Right ventricle myocardium inferior (tissue), 1 donor: ENCODE measurements at places on chromosomes 11 and 22. TPM values are rescaled to one million over a fixed set of nuclear protein-coding genes. Genes with fewer than 3 reads are reported as not detected.
A peak's percentile ranks its signal among the peaks of the same experiment; 100 is the strongest.

- DNase-seq: no peak
These were observed 10.8 kb downstream of the DUSP8 start for GRCh38 chr11:1561266-1561665.

The KRTAP5-11 gene
- not detected for total RNA-seq

GRCh38 chr11:10778217-10778970 is 27.3 kb downstream of the CTR9 start:
- no peak for DNase-seq

The GRAMD1B gene
- total RNA-seq: 17.6 TPM

DNA sequence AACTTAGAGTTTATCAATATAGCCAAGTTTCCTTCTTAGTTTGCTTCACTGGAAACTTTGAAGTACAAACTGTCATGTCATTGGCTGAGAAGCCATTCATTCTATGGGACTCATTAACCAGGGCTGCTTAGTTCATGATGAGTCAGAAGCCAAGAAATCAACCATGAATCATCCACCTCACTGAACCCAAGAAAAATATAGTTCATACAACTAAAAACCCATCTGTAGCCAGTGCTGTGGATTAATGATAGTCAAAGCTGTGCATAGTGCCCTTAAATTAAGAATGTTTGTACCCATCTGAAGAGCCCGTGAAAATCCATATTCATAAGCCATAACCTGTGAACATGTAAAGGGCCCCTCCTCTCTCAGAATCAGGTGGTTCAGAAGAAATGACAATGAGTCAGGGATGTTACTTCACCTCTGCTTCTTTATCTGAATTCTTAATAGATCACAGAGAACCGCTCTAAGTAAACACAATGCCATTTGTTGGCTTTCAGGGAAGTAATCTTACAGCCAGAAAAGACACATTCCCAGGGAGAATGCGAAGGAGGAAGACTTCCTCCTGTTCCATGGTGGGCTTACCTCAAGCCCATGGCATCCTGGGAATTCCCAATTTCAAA is 25.4 kb downstream of the MMP20 start:
- DNase-seq: no peak

DNA sequence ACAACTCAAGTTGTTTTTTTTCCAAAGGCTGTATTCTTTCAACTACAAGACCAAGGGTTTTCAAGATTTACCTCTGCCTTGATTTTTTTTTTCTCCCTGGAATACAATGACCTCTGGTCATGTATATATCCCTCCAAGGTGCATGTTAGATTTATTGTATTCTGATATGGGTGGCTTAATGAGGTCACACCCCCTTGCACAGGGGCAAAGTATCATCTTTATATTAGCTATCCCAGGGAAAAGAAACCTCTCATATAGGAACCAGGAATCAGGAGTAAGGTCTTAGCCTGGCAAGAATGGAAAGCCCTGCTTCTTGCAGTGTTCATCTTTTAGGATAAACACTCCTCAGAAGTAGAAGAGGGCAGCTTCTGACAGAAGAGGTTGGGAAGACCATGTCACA is 516.9 kb upstream of the TENM4 start:
- no peak for DNase-seq

GRCh38 chr22:49853981-49854831 is 562 bp downstream of the ZBED4 start:
- no peak for DNase-seq

DNA sequence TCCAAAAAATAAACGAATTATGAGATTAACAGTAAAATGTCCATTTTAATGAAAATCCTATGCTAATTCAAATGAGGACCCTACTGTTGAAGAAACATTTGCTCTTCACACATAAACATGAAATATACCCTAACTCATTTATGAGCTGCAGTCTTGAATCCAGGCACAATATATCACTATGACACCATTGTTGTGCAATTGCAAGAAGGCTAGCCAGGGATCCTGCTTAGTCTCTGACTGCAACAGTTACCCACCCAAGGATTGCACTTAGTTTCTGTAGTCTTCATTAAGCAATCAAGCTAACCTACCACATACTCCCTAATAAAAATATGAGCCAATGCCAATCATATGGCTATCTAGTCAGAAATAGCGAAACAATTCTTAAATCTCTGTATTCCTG is 981.0 kb upstream of the FAT3 start:
- no peak for DNase-seq

The CLTCL1 gene
- total RNA-seq: 8.3 TPM

- DNase-seq: no peak
These were observed 32.4 kb downstream of the OTOG start for GRCh38 chr11:17579451-17579850.

The FAM181B gene
- 0.08 TPM for total RNA-seq

The ATG16L2 gene
- 16.5 TPM for total RNA-seq

GRCh38 chr11:118886681-118887111 is 3.0 kb downstream of the CXCR5 start:
- DNase-seq: no peak

DNA sequence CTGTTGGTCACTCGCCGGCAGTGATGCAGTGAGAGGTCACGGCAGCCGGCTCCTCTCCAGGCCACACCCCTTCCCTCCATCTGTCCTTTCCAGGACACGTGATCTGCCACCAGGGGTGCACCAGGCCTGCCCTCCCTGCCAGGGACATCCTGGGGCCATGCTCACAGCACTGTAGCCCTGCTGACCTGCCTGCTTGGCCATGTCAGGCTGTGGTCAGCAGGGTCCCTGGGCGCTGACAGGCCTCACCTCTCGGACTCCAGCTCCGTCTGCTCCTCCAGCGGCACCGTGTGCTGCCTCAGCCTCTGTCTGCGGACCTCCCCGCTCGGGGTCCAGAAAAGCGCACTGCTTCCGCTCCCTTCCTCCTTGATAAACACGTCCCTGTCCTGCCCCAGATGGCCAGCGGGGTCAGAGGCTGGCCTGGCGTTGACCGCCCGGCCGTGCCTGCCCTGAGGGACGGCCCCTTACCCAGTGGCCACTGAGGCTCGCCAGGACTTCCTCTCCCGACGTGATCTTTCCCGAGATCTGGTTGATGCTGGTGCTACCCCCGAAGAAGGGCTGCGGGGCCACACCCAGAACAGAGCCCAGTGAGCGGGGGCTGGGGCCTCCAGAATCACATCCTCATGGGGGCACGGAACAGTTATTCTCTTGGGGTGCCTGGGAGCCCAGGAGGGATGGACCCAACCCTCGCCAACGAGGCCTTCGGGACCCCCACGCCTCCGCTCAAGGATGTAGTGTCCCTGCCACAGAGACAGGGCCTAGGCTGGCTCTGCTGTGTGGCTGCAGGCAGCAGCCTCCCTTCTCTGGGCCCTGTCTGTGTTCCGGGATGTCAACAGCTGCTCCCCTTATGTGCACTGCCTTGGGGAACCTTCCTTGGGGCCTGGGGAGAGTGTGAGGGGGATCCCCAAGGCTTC is 36.3 kb upstream of the CARS1 start:
- DNase-seq: no peak

DNA sequence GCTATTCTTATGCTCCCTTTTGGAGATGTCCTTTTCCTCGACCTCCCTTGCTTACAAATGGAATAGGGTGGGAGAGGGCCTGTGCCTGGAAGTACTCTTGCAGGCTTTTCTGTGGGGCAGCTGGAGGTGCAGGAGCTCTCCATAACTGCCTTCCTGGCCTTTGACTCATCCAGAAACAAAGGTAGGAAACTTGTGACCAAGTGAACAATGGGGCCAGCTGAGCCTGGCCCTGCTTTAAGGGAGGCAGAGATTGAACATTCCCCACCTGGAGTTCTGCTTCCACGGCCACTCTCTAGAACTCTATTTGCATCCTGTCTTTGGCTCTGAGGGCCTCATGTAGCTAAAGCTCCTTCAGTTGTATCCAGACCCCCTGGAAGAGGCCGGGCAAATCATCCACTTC is 5.1 kb upstream of the LYVE1 start:
- DNase-seq: no peak

The PHF21B gene
- not detected for total RNA-seq

DNA sequence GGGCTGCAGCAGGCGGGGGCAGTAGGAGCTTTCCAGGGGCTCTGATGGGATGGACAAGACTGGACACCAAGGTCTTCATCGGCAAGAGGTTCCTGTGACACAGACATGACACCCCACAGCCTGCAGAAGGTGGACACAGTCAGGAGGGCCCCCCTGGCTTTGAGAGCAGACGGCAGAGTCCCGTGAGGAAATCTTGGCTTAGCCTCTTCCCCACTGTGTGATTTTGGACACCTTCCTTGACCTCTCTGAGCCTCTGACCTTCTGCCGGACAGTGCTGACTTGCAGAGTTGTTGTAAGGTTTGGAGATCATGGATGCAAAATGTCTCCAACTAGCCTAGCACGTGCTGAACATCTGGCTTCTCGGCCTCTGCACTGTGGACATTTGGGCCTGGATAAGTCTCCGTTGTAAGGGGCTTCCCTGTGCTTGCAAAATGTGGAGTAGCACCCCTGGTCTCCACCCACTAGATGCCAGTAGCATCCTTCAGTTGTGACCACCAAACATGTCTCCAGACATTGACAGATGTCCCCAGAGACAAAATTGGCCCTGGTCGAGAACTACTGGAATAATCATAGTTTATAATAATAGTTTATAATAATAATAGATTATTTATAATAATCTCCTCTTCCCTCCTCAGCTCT is 54.6 kb downstream of the MCM5 start:
- DNase-seq: no peak

The LDLRAD3 gene
- 1.7 TPM for total RNA-seq

GRCh38 chr22:37626556-37627075 is 12.9 kb upstream of the SH3BP1 start:
- DNase-seq: peak; percentile 14

- DNase-seq: no peak
These were observed 25.3 kb upstream of the PATE1 start for GRCh38 chr11:125720781-125721180.

The CBLIF gene
- total RNA-seq: not detected

The MS4A1 gene
- not detected for total RNA-seq

The C22orf31 gene
- total RNA-seq: not detected

DNA sequence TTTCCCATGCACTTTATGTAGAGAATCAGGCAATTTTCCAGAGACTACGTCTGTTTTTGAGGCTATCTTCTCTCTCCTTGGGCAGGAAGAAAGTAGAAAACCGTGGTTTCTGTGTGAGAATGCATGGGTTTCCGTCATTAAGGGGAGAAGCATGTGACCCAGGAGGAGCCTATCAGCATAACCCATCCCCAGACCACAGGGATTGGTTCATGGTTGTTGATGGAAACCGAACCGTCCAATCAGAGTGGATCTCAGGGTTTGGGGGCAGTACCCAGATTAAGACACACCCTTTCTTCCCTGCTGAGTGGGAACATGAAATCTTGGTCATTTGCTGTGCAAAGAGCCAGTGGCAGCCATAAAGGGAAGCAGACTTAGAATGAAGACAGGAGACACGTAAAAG is 517.8 kb downstream of the MN1 start:
- DNase-seq: no peak

DNA sequence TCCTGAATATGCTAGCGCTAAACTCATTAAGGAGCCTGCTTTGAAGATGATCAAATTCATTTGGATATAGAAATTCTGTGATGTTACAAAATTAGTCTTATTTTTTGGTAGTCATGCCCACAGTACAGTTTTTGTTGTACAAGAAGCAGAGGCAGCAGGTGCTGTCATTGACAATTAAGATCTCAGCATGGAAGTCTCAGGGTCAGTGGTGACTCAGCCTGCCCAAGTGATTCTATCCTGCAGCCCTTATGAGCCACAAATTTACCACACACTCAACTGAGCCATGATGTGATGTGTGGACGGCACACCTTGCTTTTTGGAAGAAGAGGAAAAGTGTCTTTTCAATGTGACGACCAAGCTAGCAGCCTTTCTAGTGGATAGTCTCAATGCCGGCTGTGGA is 153.6 kb upstream of the SORL1-AS1 start:
- no peak for DNase-seq

GRCh38 chr11:61092280-61092766 is 10.0 kb upstream of the CD5 start:
- no peak for DNase-seq

The RASL10A gene
- total RNA-seq: 1.1 TPM

The DKK3 gene
- 515 TPM for total RNA-seq

DNA sequence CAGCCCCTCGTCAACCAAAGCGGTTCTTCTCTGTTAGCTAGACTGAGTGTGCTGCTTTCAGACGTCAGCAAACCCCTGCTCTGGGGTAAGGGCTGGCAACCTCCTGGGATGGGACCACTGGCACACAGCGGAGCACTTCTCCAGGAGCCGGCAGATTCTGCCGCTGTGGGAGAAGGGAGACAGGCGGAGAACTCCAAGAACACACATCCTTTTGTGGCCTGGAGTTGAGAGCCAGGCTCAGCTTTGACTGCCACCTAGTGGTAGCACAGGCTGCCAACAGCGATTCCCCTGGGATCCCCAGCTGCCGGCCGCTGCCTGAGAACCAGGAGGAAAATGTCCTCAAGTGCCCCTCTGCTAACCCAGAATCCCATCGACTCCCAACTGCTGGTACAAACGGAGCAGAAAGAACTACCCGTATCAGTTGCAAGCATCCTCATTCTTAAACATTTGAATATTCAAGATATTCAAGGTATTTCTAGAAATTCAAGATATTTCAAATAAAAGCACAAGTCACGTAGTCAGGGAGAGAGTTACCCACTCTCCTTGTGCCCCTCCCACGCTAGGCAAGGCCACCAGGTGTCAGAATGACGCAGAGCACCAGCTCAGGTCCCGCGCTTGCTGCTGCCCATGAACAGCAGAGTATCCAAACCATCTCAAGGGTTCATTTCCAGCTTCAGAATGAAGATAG is 4.9 kb downstream of the LTO1 start:
- DNase-seq: peak; percentile 89

DNA sequence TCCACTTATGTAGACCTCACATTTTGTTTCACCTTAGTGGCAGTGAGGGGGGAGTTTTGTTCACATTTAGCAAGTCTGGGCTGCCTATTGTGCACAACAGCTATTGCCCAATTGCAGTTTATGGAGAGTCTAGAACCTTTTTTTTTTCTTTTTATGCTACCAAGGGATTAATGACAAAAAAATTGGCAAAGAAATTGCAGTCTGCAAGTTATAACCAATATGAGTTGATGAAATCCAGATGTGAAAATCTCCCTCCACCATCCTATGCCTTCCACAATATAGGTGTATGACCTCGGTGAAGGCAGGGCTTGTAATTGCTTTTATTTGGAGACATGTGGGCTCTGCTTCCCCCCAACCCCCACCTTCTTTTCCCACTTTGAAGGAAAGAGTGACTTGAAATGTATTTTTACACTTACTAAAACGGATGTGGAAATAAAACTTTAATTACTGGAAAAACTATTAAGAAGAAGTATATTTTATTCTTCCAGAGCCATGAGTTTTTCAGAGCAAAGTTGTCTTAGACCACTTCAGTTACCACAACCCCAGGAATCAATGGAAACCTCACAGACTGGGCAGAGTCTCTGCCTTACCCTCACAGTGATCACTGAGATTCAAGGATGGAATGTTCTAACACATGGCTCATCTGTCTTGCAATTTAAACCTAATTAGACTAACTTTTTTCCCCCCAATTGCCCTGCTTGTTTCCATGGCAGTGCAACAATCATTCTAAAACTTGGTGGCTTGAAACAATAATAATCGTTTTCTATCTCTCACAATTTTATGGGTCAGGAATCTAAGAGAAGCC is 120.8 kb upstream of the SLC5A12 start:
- no peak for DNase-seq

GRCh38 chr22:48906216-48906835 is 921.3 kb downstream of the BRD1 start:
- no peak for DNase-seq
